Stimulated activated CD4-positive, alpha-beta T cell treated with anti-CD3 and anti-CD28 coated beads, Interleukin-2, amount 100 ng/mL, for 4 hours (primary cell): ENCODE measurements at places on chromosomes 3 and 15.

DNA sequence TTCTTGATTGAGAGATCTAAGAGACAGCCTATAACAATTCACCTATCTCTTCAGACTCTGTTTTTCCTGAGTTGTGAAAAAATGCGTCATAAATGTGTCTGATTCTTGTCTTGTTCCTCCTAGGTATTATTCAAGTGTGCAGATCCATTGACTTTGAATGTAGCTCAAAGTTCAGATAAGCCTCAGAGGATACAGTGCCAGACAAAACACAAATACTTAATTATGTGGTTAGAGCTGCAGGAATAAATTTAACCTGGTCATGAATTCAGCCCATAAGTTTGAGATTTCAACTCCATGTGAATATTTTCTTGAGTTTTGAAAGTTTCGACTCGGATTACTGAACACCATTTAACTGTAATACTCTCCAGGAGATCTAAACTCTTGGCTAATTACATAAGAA, 174.0 kb downstream of the ECT2 start:
- DNase-seq: no peak

DNA sequence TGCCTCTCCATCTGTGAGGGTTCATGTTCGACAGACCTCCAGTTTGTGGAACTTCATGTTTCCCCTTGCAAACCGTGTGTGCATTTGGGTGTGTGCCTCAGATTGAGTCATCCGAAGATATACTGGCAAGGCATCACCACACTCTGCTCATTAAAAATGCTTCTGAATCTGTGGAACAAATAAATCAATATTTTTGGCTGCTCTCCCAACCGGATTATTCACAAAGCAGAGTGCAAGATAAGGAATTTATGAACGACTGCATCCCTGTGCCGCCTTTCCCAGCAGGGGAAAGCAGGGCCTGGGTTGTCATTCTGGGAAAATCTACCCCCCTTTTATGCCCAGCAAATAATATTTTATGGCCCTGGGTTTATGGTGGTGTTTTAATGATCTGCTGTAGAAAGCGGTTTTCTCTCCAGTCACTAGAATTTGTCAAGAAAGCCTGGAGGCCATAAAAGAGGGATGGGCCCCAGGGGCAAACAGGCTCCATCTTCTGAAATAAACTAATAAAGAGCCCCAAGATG, 4.2 kb upstream of the WNT5A start:
- no peak for DNase-seq

DNA sequence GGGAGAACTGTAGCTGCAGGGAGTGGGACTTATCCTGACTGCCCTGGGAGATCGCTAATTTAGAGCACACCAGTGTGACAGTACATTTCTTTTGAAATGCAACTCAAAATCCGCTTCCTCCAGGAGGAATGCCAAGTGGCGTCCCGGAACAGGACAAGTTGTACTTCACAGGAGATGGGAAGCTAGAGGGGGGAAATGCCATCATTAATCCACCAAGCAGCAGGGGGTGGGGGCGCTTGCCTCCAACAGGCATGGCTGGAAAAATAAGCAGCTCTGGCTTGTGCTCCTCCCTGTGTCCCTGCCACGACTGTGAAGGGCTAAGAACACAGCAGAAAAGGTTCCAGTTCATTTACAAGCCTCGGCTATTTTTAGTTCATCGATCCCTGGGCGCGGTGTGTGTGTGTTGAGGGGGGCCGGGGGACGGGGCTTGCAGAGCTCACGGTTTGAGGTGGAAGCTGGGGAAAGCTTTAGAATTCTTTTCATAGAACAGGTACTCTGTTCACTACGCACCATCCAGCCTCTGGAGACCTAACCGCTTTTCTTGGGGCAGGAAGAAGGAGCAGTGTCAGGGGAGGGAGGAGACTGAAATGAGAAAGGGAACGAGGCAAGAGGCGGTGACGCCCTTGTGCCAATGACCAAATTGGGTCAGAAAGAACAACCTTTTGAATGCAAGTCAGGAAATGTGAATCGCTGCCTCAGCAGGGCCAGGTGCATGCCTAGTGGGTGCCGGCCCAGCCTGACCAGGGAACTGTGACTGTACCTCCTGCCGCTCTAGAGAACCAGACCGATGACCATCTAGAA, 51.8 kb upstream of the DGKG start:
- no peak for DNase-seq

- DNase-seq: peak; percentile 77
These were observed at the start of gene USF3 for GRCh38 chr3:113695786-113696645. USF3 (minus strand) TSS chr3:113696642; CDS start chr3:113674878, 21,764 bp downstream.

DNA sequence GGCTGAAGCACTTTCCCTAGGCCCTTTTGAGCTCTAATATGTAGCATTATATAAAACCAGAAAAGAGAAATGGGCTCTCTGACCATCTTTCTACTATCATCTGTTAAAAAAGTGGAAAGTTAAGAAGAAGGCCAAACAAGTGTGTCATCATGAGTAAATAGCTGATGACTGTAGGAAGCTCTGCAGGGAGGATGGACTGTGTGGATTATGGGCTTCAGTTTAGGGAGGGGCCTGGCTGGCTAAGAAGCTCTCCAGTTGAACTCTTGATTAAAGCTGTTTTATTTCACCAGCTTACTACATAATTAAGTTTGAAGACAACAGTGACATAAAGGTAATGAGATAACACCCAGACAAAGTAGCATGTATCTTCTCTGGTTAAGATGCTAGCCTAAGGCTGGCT, 30.6 kb downstream of the INTS14 start:
- no peak for DNase-seq

DNA sequence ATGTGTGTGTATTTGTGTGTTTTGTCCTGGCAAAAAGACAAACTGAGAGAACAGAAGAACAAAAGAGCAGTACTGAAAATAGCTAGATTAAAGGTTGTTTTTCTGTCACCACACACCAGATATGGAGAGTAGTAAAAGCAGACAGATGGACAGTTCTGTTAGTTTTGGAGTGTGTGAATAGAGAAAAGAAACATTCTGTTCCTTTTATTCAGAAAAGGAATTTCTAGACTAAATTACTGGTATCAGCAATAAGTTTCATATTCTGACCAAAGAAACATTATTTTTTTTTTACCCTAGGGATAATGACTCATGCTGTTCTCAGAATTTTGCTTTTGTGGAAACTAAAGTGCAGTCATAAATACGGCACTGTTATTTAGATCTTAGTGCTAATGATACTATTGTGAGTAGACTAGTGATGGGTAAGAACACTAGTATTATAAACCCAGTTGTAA, 32.9 kb downstream of the PIK3CA start:
- DNase-seq: no peak

GRCh38 chr3:186414735-186415419, 52.8 kb upstream of the DGKG start:
- no peak for DNase-seq

GRCh38 chr3:78940128-78940527, 827.7 kb downstream of the ROBO1 start:
- DNase-seq: no peak

DNA sequence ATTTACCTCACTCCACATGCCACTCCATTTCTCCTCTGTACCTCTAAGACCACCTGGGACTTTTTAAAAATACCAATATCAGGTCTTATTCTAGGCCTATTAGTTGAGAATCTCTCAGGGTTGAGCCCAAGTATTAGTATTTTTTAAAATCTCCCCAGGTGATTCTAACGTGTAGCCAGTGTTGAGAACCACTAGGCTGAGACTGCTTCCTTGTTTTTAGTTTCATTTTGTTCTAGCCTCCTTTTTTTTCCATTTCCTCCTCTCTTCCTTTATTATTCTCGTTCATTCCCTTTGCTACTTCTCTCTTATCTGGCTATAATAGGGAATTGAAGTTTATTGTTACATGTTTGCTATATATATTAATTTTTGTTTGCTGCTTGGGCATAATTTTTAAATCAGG, 217.8 kb upstream of the CD96 start:
- no peak for DNase-seq

GRCh38 chr3:29597376-29598008, 316.6 kb downstream of the RBMS3 start:
- no peak for DNase-seq

GRCh38 chr3:12838179-12838965, 3.0 kb downstream of the RPL32 start:
- no peak for DNase-seq

DNA sequence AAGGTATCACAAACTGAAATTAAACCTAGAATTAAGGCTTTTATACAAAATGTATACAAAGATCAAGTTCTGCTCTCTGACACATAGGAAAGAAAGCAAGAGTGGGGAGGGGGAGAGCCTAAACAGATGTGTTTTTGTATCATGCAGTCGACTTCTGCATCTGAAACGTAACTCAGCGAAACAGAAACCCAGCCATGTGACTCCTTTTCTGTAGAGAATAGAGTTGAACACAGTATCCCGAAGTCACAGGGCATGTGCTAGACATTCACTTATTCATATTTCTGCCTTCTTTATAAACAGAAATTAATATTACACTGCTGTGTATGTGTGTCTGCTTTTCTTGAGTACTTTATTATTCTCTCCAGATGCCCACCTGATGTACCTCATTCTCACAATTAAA, 121.0 kb downstream of the PDZRN3 start:
- no peak for DNase-seq

- no peak for DNase-seq
These were observed 245.5 kb upstream of the MANF start for GRCh38 chr3:51139616-51140015.

DNA sequence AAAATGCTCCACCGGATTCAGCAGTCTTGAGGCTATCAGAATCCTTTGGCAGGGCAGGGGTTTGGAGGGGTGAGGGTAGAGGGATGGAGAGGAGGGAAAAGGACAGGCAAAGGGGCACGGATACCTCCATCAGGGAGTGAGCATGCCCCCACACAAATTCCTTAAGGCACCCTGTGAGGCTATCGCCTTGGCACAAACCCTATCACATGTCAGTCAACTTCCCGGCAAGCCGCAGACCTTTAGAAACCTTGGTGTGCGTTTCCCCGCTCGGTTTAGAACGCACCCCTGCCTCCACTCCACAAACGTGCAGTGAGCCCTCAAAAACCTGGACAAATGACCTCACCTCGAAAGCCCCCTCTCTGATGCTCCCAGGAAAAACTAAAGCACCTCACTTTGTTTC, 422 bp upstream of the SETMAR start:
- no peak for DNase-seq

- no peak for DNase-seq
These were observed 71.2 kb downstream of the ITGA11 start for GRCh38 chr15:68360721-68361120.

DNA sequence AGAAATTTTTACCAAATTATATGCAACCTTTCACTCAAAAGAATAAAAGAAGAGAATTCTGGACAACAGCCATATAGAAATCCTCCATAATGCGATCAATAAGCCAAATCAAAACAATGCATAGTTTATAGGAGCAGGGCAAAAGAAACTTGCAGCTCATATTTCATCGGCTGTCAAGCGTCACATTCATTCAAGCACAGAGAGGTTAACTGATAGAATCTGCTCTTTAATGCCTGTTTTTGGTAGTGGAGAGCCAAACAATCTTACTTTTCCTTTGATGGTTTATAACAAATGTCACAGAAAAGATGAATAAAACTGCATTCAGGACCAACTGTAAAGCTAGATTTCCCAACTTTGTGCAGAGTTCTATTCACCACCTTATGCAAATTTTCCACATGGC, 35.4 kb downstream of the PRTG start:
- DNase-seq: no peak

DNA sequence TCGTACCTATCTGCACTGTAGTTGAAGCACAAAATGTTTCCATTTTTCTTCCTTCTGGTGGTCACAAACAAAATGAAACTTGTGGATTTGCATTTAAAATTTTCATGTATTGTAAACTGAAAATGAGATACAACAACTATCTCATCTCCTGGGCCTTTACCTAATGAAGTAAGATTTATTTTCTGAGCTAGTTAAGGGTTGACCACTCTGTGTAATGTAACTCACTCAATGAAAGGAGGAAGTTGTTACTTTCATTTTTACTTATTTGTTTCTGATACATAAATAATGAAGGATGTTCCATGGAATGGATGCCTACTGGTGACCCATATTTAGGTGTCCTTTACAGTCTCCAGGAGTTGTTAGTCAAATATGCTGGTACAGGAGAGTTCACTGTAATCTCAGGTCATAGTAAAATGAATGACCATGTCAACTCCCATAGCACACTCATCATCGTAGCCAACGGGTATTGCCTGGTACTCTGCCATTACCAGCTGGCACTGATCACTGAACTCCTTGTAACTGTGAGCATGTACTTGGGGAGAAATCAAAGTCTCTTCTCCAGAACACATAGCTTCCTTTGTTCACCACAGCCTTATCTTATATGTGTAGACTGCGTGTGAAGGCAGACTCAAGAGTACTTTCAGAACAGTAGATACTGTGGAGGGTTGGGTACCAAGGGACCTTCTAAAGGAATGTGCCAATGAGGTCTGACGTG, 474.2 kb upstream of the ROBO2 start:
- no peak for DNase-seq

DNA sequence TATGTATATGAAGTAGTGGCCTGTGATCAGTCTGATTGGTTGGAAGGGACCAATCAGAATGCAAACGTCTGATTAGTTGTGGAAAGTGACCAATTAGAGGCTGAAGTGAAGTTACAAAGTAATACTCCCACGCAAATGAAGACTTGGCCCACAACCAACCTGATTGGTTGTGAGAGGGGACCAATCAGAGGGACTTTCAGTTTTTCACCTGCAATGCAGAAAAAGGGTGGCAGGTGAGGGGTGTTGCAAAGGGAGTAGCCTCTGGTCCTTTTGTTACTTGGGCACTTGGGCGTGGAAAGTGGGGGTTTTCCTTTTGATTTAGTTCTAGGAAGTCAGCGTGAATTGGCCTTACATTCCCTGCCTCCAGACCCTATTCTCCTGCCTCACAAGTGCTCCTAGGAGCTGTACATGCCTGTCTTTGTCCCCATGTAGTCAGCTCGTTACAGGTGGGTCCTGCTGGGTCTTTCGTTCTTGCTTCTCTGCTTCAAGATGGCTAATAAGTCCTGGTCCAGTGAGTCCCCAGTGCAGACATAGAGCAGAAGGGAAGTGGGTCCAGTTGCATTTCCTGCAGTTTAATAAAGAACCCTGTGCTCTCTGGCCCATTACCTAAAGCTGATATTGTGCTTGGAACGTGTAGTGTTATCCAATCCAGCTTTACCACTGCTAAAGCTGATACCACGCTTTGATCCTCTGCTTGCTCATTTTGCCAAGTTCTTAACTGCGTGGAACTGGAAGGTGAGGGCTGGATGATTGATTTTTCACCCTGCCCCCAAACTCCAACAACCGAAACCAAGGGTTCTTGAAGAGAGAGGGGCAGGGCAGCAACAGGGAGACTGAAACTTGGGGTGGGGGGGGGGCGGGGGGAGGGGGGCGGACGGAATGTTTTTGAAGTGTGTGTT, 46.0 kb upstream of the CD47 start:
- DNase-seq: no peak

GRCh38 chr3:46114323-46114988, 87.2 kb upstream of the XCR1 start:
- DNase-seq: no peak

- DNase-seq: no peak
These were observed 5.5 kb downstream of the BMF start for GRCh38 chr15:40102897-40103858.

GRCh38 chr3:89314454-89315098, 207.2 kb downstream of the EPHA3 start:
- no peak for DNase-seq

DNA sequence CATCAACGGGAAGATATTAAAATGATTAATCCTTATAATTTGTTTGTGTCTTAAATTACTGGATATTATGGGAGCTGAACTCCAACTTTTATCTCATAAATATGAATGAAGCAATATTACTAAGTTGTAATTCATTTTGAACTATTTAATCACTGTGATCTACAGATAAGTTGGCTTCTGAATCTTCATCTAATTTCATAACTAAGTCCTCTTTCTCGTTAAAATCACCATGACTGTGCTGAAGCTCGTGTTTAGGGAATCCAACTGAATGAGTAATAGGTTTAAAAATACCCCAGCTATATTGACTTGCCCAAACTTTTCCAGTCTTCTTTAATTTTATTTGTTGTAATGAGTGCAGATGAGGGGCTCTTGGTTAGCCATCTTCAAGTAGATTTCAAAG, 14.1 kb downstream of the MDFIC2 start:
- no peak for DNase-seq
